ENCODE measurements at places on chromosomes 3 and 15.

- no peak for DNase-seq
Observed at GRCh38 chr15:68555679-68556037, 23.1 kb upstream of the CORO2B start.

DNA sequence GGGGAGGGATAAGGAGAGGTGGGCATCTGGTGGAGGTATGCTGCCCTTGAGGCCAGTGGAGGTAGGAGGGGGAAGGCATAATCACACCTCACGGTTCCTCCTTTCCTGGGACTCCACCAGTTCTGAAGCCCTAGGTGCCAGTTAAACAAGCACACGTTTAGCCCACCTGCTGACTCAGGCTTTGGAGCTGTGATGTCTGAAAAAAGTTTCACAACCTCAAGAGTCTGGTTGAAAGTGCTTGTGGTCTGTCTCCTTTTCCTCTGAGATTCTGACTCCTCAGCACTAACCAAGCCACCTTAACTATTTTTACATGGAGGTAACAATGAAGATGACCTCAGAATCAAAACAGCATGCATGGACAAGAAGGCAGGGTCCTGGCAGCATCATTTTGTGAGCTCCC is 23.0 kb downstream of the HPS3 start:
- no peak for DNase-seq

GRCh38 chr15:70669006-70669602 is 94.3 kb downstream of the UACA start:
- DNase-seq: no peak

DNA sequence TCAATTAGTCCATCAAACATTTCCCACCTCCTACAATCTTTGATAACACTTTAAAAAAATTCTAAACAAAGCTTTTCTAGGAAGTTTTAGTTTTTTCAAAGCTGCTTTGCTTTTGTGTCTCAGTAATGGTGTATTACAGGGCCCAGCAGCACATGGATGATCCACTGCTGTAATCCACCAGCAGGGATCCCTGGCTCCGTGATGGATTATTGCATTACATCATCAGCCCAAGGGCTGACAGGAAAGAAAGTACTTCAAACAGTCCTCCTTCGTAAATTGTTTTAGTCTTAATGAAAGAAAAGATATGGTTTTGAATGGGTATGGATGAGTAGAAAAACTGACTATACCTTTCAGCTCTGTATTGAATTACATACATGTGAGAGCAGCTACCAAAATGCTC is 688.9 kb upstream of the NAALADL2 start:
- DNase-seq: no peak

GRCh38 chr3:87004883-87005282 is 13.9 kb upstream of the VGLL3 start:
- DNase-seq: no peak

GRCh38 chr15:38144921-38145320 is 107.7 kb upstream of the SPRED1 start:
- no peak for DNase-seq

DNA sequence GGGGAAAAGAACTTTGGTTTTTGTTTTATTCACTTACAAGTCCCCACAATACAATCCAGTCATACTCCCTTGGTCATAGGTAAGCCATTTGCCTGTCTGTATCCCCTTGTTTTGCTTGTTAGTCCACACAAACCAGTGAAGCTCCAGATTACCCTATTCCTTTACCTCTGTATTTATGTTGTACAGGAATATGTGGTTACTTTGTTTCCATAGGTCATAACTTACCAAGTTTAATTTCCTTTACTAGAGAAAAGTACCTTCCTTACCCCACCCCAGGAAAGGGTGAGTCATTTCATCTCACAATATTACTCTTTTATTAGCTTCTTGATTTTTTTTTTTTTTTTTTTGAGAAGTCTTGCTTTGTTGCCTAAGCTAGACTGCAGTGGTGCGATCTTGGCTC is 113.4 kb upstream of the LRRFIP2 start:
- DNase-seq: no peak

DNA sequence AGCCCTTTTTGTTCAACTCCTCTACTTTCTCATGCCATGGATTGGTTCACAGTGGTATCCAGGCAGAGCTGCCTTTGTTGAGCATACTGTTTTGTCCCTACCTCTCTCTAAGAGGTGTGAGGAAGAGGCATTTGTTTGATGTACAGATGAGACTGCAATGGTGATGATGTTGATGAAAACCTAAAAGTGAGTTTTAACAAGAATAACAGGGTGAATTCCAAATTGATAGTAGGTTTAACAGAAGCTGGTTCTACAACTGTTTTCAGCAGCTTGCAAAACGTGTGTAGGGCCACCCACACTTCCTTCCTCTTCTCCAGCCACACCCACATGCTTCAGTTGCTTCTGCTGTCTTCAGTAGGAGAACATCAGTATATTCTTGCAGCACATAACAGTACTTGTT is 10.2 kb downstream of the SNRK start:
- no peak for DNase-seq

- DNase-seq: no peak
Observed at GRCh38 chr3:72728329-72728889, 119.8 kb downstream of the SHQ1 start.

DNA sequence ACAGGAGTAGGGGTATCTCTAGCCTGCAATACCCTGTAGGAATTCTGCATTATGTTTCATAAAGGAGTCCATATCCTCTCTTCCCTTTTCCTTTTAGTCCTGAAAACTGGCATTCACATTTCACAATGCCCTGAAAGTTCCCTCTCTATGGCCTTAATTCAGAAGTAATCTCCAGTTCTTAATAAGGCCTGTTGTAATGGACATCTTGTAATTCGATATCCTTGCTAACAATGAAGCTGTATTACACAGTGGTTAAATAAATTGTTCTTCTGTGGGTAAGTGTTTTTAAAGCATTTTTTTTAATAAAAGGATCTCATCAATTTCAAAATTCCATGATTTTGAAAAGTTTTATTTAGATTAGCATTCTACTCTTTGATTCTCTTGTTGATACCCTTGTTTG is 34.3 kb upstream of the NEO1 start:
- no peak for DNase-seq

DNA sequence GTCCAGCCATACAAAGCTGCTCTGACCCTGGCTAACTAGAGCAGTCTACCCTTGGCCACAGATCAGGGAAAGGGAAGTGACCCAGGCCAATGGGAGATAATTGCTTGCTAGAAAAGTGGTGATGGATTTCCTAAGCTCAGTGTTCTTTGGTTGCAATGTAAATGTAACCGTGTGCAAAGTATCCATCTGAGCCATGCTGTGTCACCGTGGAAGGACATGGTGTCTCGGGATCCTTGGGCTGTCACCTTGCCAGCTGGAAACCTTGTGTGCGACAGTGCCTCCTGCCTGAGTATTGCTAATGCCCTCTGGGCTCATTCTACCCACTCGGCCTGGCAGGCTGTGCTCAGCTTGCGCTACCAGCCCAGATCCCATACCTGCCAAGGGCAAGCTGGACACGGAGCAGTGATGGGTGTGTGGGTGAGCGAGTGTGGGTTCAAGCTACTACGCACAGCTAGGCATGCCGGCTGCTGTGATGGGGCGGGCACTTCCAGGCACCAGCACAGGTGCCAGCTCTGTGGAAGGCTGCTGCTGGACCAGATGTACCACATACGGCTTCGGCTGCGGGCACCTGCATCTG is 10.7 kb upstream of the SIAH2 start:
- no peak for DNase-seq

- DNase-seq: peak; percentile 46
Observed at GRCh38 chr3:64691051-64691450, 3.3 kb upstream of the ADAMTS9 start.

- no peak for DNase-seq
Observed at GRCh38 chr3:43074482-43074881, 31.4 kb downstream of the POMGNT2 start.

DNA sequence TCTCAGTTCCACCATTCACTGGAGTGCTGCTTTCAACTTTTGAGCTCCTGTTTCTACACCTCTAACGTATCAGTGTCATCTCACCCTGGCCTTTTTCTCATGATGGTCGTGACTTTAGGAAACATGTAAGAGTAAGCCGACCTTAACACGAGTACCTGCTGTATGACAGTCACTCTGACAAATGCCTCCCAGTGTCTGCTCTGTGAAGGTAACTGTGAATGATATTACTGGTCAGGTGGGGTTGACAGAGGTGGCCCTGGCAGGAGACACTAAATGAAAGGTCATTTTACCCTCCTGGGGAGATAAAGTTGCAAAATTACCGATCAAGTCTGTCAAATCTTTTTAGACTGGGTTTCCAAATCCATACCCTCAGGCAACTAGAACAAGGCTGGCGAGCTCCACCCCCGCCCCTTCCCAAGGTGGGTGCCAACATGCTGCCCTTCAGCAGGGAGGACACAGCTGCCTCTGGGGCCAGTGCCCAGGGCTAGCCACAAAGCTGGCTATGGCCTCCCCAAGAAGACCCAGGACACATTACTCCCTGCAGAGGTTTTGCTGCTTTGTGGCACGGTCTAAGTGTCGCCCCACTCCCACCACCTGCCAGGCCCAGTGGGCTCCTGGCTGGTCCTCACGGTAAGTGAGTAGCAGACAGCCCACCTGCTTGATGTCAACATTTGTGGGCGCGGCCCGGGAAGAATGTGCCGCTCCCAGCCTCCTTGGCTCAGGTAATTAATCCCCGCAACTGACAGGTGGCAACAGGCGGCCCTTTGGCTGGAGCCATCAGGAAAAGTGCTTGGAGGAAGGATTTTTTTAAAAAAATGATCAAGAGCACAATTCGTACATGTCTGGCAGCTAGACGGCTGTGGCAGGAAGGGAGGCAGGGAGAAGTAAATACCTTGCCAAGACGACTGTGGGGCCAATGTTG is 211.8 kb downstream of the TP63 start:
- no peak for DNase-seq

- DNase-seq: no peak
Observed at GRCh38 chr15:93146601-93147000, 57.6 kb upstream of the RGMA start.

DNA sequence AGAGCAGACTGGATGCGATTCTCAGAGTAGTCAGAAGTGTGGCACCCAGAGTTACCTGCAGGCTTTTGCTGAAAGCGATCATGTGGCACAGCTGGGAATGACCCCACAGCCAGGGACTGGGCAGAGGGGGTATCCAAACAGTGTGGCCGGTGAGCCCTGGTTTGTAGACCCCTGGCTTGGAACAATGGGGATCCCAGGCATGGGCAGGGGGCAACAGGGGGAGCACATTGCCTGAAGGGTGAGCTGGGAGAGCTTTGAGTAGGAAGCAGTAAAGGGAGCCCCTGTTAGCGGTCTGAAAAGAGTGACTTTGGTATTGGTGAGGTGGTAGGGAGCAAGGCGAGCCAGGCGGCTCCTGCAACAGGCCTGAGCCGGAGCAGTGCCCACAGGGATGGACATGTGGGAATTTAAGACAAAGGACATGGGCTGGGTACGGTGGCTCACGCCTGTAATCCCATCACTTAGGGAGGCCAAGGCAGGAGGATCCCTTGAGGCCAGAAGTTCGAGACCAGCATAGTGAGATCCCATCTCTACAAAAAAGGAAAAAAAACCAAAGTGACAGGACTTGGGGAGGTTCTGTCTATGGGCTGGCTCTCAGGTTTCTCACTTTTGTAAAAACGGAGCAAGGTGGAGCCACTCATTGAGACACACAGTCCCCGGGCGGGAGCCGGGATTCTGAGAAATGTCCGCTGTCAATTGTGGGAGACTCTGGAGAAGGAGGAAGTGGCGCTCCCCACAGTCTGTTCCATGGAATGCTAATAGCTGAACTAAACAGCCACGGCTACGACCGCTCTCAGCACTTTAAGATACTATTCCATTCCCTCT is 223.8 kb upstream of the LYSMD4 start:
- DNase-seq: no peak

- no peak for DNase-seq
Observed at GRCh38 chr3:14359348-14359747, 43.1 kb upstream of the SLC6A6 start.

DNA sequence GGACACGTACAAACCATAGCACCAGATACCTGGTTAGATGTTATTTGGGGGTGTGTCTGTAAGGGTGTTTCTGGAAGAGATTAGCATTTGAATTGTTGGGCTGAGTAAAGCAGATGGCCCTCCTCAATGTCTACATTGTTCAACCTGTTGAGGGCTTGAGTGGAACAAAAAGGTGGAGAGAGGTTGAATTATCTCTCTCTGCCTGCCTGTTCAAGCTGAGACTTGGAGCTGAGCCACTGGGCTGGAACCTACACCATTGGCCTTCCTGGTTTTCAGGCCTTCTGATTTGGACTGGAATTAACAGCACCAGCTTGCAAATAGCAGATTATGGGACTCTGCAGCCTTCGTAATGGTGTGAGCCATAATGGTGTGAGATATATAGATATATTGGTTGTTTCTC is 71.3 kb upstream of the CORO2B start:
- DNase-seq: no peak

DNA sequence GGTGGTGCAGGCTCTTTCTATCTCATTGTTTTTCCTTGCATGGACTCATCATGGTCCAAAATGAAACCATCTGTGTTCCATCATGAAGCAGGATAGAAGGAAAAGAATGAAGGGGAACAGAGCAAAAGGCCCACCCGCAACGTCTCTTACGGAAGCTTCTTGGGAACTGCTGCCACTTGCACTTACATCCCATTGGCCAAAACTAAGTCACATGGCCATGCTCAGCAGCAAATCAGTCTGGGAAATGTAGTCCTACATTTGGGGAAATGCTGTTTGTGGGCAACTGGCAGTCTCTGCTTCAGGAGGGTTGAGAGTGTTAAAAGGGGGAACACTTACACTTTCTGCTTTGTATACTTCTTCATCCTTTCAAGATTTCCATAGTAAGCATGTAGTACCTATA is 191.6 kb downstream of the SV2B start:
- no peak for DNase-seq

DNA sequence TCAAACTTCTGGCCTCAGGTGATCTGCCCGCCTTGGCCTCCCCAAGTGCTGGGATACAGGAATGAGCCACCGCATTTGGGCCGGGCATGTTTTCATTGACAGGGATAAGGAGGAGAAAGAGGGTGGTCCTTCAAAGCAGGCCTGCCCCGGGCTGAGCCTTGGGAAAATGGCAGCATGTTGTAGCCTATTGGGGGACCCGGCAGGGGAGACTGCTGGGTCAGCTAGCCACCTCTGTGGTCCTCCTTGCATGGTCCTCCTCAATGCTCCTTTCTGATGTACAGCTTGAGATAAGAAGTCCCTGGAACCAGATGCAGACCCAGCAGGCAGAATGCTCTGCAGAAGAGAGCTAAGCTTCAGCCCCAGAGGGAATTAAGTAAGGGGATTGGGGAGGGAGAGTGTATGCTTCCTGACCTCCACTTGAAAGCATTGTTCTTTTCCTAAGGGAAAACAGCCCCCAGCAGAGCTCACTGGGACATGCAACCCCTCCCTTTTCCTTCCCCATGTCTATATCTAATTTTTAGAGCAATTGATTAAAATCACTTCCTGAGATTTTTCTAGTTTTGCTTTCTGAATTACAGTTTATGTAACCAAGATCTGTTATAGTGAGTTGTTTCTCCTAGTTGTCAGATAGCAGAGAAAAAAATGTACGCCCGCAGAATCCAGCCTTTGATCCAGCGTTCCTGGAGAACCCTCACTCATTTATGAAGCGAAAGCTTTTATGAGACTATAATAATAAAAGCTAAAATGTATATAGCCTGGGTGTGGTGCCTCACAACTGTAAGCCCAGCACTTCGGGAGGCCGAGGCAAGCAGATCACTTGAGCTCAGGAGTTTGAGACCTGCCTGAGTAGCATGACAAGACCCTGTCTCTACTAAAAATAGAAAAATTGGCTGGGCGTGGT is 48.7 kb upstream of the VILL start:
- DNase-seq: no peak

All from left cardiac atrium (tissue), 4 donors.